ENCODE measurements at places on chromosomes 16 and 17. TPM values are rescaled to one million over a fixed set of nuclear protein-coding genes. Genes with fewer than 3 reads are reported as not detected.

The INO80E gene
- total RNA-seq = 114 TPM

The SSTR5 gene
- total RNA-seq = 0.25 TPM

The SLC16A3 gene
- total RNA-seq = 123 TPM

The APOH gene
- 3.6 TPM for total RNA-seq

The KRTAP4-6 gene
- not detected for total RNA-seq

The PNPO gene
- 18.7 TPM for total RNA-seq

The ADAMTS18 gene
- not detected for total RNA-seq

The DNAI2 gene
- total RNA-seq = not detected

The NOB1 gene
- 126 TPM for total RNA-seq

The TBC1D26 gene
- total RNA-seq = not detected

The MT4 gene
- total RNA-seq = not detected

The KRT31 gene
- not detected for total RNA-seq

The PTGES3L gene
- total RNA-seq = 1.4 TPM

The CHST6 gene
- 0.19 TPM for total RNA-seq

The KRT15 gene
- 4.1 TPM for total RNA-seq

The PPY gene
- total RNA-seq = not detected

The KRT28 gene
- total RNA-seq = not detected

The C16orf74 gene
- total RNA-seq = 17.1 TPM

The KIF19 gene
- not detected for total RNA-seq

The CRHR1 gene
- total RNA-seq = not detected

The NPIPA5 gene
- 0.75 TPM for total RNA-seq

The CCT6B gene
- 0.37 TPM for total RNA-seq

The RSKR gene
- 4.3 TPM for total RNA-seq

The MT1M gene
- not detected for total RNA-seq

The MYH11 gene
- 0.02 TPM for total RNA-seq

The SGCA gene
- total RNA-seq = not detected

The ZNF629 gene
- 17.4 TPM for total RNA-seq

The CES4A gene
- 2.0 TPM for total RNA-seq

The CSH2 gene
- not detected for total RNA-seq

All from A549 treated with RU486 at 1 μM for 4 hours (cell line).